ENCODE measurements at places on chromosomes 4 and X.

GRCh38 chrX:92247076-92247475, 467.9 kb downstream of the PCDH11X start:
- DNase-seq: no peak

- DNase-seq: no peak
These were observed 18.2 kb downstream of the ELF4 start for GRCh38 chrX:130091980-130092522.

DNA sequence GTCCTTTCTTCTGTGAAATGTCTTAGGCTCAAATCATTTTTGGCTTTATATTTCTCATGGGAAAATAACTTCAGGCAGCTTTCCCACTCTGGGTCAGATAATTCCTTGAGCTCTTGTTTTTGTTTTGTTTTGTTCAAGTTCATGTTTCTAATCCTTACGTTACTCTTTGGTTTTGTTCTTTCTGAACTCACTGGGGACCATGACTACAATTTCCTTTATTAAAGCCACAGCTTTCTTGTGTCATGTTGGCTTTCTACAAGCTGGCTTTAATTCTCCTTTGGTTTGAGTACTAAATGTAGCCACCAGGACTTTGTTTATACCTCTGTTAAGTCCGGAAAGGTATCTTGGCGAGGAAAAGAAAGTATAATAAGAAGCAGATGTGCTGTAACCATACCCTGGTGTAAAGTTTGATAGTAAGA, 30.8 kb upstream of the ANXA3 start:
- DNase-seq: no peak

GRCh38 chr4:124282301-124282898, 430.1 kb downstream of the ANKRD50 start:
- DNase-seq: no peak

GRCh38 chrX:15310117-15310516, 5.3 kb downstream of the ASB11 start:
- DNase-seq: no peak

DNA sequence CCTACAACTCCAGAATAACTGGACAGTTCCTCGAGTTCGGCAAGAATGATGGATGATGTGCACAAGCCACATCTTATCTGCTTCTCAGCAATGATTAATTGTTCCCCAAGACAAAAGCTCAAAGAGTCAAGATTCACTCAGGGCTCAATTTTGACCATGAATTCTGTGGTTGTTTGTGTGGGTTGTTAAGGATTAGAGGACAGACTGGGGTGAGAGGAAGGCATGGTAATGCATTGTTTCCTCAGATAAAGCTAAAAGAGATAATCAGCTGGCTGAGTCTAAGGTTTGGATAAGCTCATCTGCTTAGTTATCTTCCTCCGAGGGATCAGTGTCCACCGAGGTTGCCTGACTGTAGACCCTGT, 161.0 kb downstream of the CPEB2 start:
- DNase-seq: no peak

- DNase-seq: no peak
These were observed 7.9 kb downstream of the BDH2 start for GRCh38 chr4:103091601-103092223.

Measured in ecto neural progenitor cell (in vitro differentiated cells).